Activated T-helper 17 cell treated with anti-CD3 and anti-CD28 coated beads, Interleukin-2, amount 50 U/mL, for 72 hours (primary cell): ENCODE measurements at places on chromosomes 13 and 19.

- ATAC-seq = peak; percentile 80
- peak overlapping the region; percentile 69 for H3K27ac ChIP-seq
- H3K4me1 ChIP-seq = peaks cover 11% of the 10 kb centered on the region
- no peaks in the 10 kb centered on the region for H3K36me3 ChIP-seq
- peak overlapping the region; percentile 48 for H3K4me3 ChIP-seq
- H3K27me3 ChIP-seq = no peaks in the 10 kb centered on the region
These were observed 34.2 kb upstream of the PNMA8B start for GRCh38 chr19:46529622-46530451.

DNA sequence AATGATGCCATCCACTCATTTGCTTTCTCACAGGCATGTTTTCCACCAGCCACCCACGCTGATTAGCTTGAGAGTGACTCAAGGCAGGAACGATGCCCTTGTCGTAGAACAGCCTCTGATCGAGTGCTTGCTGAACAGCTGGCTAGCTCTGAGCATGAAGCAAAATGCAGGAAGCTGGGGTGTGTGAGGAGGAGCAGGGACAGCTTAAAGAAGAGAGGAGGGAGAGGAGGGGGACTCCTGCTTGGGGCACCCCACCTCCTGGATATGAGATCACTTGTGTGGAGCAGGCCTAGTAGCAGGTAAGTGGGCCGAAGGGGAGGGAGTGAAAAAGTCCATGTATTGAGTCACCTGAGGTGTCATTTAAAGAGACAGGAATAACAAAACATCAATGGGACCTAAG is 48.8 kb downstream of the IRS2 start:
- no peaks in the 10 kb centered on the region for H3K27me3 ChIP-seq
- ATAC-seq = peak; percentile 14
- H3K36me3 ChIP-seq = no peaks in the 10 kb centered on the region

DNA sequence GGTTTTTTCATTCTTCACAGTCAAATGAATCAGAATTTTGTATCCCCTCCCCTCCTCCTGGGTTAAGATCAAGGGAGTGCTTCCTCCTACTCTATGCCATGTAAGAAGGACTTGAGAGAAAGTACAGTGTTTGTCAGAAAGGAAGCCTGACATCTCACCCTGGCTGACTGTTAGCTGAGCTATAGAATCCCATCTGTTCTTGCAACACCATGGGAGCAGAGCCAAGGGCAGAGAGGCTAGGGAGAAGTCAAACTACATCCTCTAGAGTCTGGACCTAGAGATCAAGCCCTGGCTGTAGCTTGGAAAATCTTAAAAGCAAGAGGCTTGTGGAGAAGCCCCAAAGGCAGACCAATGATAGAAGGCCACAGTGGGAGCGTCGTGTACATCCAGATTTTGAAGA is 145.9 kb downstream of the OLFM4 start:
- no peak overlapping the region for H3K27ac ChIP-seq
- no peaks in the 10 kb centered on the region for H3K36me3 ChIP-seq
- no peak overlapping the region for H3K4me3 ChIP-seq

DNA sequence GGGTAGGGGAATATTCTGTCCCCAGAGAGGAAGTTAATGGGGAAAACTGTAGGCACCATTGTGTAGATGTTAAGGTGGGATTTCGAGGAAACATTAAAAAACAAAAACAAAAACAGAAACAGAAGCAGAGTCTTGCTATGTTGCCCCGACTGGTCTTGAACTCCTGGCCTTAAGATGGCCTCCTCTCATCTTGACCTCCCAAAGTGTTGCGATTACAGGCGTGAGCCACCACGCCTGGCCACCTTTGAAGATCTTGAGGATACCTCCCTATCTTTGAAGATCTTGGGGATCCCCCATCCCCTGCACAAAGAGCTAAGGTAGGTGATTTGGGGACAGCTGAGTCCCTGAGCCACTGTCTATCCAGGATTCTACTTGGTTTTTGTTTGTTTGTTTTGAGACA is 553 bp upstream of the ICAM3 start:
- H3K4me3 ChIP-seq = peak overlapping the region; percentile 86
- no peaks in the 10 kb centered on the region for H3K27me3 ChIP-seq
- ATAC-seq = no peak
- H3K27ac ChIP-seq = peak overlapping the region; percentile 84
